ENCODE measurements at places on chromosomes 5 and 9.

DNA sequence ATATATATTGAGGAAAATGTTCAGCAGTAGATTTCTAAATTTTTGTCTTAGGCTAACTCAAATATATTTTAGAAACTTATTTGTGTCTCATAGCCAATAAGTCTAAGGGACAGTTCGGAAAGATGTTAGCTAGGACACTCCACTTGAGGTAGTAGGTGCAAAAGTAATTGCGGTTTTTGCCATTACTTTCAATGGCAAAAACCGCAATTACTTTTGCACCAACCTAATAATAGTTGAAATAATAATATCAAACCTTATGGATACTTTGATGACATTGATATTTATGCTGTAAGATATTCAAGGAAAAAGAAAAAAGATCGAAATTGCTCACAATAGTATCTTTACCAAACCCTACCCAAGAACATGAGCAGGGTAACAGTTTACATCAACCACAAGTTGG is 555.5 kb upstream of the ST8SIA4 start:
- no peak for DNase-seq

- no peak for DNase-seq
Measured at GRCh38 chr9:125332527-125332926, 70.9 kb downstream of the GAPVD1 start.

DNA sequence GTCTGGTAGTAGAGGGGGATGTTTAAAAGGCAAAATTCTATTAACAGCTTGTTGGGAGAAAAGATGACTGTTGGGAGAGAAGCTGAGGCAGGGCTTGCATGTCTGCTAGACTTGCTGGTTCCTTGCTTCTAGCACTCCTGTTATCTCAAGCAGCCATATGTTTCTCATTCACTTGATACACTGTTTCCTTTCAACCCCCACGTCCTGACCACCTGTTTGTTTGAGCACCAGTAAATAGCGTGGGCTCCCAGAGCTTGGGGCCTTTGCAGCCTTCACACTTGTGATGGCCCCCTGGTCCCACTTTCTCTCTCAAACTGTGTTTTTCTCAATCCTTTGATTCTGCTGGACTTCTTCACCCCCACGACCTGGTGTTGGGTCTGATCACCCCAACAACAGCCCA is 111.7 kb upstream of the TMEM161B start:
- DNase-seq: no peak

DNA sequence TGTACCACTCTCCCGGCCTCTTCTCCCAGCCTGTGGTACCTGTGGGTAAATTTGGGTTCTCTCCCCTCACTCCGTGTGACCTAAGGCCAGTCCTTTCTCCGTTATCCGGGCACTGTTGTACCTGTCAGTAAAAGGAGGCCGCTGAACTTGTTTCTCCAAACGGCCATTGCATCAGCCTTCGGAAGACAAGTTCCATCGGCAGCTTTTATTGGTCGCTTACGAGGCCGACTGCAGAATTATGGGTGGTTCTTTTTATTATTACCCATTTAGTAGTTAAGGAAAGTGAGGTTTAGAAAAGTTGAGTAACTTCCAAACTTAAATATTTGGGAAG is 558 bp downstream of the GRPEL2 start:
- no peak for DNase-seq

- DNase-seq: no peak
Measured at GRCh38 chr5:20536813-20537212, 548.8 kb upstream of the CDH18 start.

DNA sequence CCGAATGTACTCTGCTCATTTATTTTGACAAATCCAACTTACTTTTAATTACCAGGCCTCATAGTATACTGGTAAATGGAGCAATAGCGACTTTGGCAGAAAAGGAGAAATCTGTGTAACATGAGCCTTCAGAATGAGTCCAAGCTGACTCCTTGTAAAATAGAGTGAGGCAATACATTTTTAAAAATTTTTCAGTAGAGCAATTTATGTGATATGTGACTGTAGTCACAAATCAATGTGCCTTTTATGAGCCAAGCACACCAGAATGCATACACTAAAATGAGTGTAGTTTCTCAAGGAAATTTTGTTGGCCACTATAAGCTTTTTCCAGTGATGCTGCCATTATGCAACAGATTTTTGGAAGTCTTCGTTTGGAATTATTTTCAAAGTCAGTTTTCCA is 73.8 kb downstream of the SNCAIP start:
- DNase-seq: no peak

- peak; percentile 16 for DNase-seq
Measured at GRCh38 chr9:69380811-69381210, 55.8 kb downstream of the ENTREP1 start.

DNA sequence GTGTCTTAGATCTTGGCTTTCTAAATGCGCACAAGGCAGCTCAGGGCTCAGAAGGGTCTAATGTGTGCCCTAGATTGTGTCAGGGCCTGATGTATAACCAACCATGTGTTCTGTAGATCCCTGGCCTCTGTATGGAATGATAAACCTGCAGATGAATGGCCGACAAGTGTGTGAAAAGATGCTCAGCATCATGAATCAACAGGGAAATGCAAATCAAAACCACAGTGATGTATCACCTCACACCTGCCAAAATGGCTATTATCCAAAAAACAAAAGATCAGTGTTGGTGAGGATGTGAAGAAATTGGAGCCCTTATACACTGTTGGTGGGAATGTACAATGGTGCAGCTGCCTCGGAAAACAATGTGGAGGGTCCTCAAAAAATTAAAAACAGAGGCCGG is 489.8 kb downstream of the SEMA5A start:
- no peak for DNase-seq

GRCh38 chr9:23073136-23073535 is 626.5 kb downstream of the DMRTA1 start:
- no peak for DNase-seq

GRCh38 chr5:60263346-60263745 is 369.8 kb upstream of the PDE4D start:
- DNase-seq: no peak

DNA sequence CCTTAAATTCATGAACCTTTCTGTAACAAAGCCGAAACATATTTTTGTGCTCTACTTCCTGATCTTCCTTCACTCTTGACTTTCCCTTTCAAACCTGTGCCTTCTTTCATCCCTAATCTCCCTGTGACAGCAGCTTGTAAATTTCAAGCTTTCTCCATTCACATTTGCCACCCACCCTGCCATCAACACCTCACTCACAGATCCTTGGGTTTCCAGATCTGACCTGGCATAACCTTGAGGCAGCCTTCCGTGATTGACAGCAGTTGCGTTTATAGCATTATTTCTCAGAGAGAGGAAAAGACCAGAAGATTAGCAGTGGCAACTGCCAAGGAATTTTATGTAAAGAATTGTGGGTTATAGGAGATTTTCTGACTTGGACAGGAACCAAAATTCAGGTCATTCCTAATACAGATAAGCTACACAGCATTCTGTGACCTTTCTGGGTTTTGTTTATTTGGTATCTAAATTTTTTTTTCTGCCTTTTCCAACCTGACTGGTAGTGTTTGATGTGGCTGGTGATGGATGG is 260.0 kb downstream of the NR2F1-AS1 start:
- no peak for DNase-seq

DNA sequence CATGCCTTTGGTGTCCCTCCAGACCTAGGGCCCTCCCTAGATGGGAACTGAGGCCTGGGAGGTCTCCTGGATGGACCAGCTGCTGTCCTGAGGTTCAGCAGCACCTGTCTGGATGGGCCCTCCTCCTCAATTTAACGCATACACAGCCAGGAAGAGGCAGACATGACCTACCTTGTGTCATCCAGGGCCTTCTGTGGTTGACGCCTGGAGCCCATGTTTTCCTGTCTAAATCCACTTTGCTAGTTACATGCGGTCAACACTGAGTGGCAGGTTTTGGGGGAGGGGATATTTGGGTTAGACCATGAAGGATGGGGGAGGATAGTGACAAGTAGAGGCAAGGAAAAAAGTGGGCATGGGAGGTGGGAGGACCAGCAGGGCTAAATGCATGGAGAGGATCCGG is 3.1 kb upstream of the STC2 start:
- no peak for DNase-seq

GRCh38 chr5:1058988-1059883 is 50.6 kb downstream of the NKD2 start:
- no peak for DNase-seq

DNA sequence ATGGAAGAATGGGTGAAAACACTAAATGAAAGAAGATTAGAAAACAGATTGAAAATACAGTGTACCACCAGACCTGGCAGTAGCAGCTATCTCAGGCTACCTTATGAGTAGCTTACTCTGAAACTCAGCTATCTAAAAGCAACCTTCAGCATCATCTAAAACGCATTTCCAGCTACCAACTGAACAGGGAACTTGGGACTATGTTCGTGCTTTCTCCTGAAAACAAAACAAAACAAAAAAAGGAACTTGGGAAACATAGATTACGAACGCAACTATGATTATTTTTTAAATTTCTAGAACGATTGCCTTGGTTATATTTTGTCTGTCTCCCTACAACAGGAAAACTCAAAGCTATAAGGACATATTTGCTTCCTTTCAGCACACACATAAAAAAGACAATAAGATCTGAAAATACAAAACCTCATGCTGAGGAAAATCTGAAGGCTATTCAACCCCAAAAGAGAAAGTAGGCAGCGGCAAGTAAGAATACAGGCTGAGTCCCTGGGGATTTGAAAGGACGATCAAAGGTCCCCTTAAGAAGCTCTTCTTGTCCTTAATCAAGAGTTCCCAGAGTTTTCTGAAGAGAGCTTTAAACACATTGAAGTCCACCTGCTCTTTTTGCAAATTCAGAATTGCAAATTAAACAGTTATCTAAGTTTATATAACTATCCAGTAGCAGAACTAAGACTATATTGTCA is 53.4 kb downstream of the OR2K2 start:
- DNase-seq: no peak

- no peak for DNase-seq
Measured at GRCh38 chr9:6105738-6106137, 90.3 kb upstream of the RANBP6 start.

DNA sequence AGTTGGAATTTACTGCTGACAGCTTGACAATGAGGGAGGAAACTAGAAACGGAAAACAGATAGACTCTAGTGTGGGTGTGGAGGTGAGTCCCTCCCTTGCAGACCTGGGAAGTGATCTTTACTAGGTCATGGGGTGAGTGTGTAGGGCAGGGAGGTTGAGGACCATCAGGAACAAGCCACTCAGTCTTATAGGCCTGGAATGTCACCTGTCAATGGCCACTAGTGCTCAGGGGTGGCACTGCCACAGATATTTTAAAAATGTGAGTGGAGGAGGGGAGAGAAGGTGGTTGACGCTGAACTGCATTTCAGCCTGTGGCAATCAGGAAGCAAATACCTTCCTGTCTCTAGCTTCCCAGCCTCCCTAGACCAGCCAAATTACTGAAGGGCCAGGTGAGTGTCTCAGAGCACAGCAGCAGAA is 9.0 kb downstream of the OR2S2 start:
- no peak for DNase-seq

DNA sequence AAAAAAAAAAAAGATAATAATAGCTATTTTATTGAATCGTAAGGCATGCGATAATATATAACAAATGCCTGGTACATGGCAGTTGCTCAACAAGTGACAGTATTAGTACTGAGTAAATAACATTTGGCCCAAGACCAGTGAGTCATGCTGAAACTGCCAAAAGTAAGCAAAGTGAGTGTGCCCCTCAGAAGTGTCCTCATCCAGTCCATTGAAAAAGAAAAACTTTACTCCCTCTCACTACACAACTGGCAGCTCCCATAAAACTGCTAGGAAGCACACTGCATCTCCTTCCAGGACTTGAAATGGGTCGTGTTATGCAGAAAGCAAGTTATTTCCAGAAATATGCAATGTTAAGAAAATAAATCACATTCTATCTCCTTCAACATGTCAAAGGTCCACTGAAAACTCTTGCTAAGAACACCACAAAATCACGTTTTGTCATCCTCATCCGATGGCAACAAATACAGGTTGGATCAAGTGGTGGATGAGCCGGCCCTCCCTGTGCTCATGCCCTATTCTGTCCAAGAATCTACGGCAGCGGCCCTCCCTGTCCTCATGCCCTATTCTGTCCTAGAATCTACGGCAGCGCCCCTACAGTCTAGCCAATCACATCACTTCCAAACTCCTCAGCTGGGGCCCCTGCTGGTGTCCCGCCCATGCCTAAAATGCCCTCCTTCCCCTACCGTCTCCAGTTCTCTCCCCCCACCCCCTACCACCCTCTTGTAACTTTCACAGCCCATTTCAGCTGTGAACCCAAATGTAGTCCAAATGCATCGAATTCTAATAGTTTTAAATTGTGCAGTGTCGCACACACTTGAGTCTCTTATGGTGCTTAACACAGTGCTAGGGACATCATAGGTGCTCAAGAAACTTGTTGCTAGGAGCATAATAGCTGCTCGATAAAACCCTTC is 12.5 kb downstream of the PTCH1 start:
- no peak for DNase-seq

DNA sequence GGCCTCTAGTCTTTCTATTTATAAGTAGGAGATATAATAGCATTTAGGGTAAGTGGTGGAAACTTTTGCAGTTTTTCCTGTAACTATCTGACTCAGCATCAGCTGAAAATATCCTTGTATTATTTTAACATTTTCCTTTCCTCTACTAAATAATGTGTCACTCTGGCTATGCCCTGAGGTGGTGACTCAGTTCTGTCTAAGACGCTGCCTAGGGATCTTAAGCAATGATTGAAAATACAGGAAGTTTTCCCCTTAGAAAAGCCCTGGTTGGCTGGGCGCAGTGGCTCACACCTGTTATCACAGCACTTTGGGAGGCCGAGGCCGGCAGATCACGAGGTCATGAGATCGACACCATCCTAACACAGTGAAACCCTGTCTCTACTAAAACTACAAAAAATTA is 9.3 kb upstream of the EDIL3 start:
- no peak for DNase-seq

- no peak for DNase-seq
Measured at GRCh38 chr5:42242881-42243485, 180.3 kb upstream of the GHR start.

Measured in AG04449 (cell line).